ENCODE measurements at places on chromosomes 7 and 10.

DNA sequence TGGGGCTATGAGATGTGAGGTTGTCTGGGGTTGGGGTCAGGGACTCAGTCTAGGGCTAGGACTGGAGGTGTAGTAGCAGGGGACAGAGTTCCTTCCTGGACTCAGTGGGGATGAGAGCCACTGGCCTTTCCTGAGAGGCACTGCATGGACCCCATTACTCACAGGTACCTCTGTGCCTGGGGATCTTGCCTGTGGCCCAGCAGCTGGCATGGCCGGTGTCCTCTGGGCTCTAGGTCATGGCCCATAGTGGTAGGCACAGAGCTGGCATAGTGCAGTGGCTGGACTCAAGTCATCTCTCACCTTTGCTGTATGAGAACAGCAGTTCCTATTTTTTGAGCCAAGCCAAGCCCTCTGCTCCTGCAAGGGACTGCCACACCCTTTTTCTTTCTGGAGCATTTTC lies 51.9 kb downstream of the NEURL1 start:
- no peak for DNase-seq

- DNase-seq = no peak
Measured at GRCh38 chr10:128007056-128007455, 100.2 kb downstream of the PTPRE start.

- peak; percentile 34 for DNase-seq
Measured at GRCh38 chr7:115145512-115145911, 223.6 kb downstream of the MDFIC start.

- DNase-seq = no peak
Measured at GRCh38 chr7:91443862-91444261, 179.6 kb downstream of the FZD1 start.

DNA sequence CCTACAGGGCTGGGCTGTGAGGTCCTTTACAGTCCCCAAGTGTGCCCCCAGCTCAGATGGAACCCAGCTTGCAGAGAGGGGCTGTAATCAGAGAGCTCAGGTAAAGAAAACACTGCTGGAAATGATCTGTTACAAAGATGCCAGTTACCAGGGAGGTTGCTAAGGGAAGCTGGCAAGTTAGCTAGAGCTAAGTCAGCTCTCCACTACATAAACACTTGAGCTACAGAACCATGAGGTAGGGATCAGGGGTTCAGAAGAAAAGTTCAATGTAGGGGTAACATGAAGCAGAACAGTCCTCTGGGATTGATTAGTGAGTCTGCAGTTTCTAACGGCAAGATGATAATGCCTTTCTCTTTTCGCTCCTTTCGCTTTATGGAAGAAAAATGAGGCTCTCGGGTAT lies 53.1 kb upstream of the TM9SF3 start:
- DNase-seq = no peak

GRCh38 chr10:122244001-122244975 lies 26.8 kb upstream of the BTBD16 start:
- DNase-seq = no peak
